ENCODE measurements at places on chromosomes 5 and 9.

- DNase-seq, result no peak
These were observed 39.1 kb upstream of the ANKRD18A start for GRCh38 chr9:38659538-38659937.

- DNase-seq, result no peak
These were observed 83.5 kb downstream of the TMEM174 start for GRCh38 chr5:73256462-73256861.

- DNase-seq, result peak; percentile 14
These were observed 7.1 kb upstream of the IFNA2 start for GRCh38 chr9:21392270-21392669.

GRCh38 chr9:13450723-13451122 lies 171.2 kb upstream of the MPDZ start:
- DNase-seq, result no peak

GRCh38 chr5:179420476-179420875 lies 75.2 kb upstream of the ADAMTS2 start:
- no peak for DNase-seq

- no peak for DNase-seq
These were observed 44.7 kb upstream of the OTP start for GRCh38 chr5:77683171-77683732.

GRCh38 chr5:125281667-125282066 lies 535.2 kb upstream of the ZNF608 start:
- no peak for DNase-seq

DNA sequence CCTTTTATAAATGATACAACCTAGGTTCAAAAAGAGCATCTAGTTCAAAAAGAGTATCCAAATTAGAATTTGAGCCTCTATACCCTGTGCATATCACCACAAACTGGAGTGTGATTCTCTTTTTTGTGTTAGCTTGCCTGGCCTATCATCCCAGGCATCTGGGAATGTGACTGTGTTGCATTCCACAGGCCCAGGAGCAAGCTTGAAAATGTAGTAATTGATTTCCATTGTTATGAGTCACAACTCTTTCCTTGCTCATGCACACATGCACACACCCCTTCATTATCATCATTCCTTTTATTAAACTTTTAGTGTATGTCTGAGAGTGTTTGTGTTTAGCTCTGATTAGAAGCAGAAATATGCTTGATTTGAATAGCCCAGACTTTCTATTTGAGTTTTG lies 75.2 kb downstream of the FCHO2 start:
- no peak for DNase-seq

DNA sequence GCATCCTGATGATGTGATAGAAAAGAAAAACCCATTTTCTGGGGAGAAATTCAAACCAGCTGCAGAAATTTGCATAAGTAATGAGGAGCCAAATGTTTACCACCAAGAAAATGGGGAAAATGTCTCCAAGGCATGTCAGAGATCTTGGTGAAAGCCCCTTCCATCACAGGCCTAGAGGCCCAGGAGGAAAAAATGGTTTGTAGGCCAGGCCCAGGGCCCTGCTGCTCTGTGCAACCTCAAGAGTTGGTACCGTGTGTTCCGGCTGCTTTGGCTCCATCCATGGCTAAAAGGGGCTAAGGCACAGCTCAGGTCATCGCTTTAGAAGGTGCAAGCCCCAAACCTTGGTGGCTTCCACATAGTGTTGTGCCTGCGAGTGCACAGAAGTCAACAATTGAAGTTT lies 543.1 kb downstream of the ZNF608 start:
- DNase-seq, result no peak

DNA sequence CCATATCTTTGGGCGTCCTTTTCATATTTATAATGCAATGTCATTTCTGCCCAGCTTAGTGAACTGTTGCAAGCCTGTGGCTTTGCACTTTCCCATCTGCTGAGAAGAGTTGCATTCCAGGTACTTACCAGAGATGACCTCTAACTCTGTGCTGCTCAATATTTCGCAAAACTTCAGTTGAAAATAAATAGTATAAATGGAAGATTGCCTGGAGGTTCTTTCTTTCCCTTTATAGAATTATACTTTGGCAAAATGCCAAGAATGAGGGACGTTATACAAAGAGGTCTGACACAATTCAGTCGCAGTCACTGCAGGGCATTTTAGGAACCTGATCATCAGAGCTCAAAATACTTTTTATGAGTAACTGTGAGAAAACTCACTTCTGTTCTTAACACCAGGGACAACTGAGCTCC lies 18.9 kb upstream of the VLDLR start:
- DNase-seq, result no peak

GRCh38 chr5:124234022-124234769 lies 512.2 kb downstream of the ZNF608 start:
- DNase-seq, result no peak

DNA sequence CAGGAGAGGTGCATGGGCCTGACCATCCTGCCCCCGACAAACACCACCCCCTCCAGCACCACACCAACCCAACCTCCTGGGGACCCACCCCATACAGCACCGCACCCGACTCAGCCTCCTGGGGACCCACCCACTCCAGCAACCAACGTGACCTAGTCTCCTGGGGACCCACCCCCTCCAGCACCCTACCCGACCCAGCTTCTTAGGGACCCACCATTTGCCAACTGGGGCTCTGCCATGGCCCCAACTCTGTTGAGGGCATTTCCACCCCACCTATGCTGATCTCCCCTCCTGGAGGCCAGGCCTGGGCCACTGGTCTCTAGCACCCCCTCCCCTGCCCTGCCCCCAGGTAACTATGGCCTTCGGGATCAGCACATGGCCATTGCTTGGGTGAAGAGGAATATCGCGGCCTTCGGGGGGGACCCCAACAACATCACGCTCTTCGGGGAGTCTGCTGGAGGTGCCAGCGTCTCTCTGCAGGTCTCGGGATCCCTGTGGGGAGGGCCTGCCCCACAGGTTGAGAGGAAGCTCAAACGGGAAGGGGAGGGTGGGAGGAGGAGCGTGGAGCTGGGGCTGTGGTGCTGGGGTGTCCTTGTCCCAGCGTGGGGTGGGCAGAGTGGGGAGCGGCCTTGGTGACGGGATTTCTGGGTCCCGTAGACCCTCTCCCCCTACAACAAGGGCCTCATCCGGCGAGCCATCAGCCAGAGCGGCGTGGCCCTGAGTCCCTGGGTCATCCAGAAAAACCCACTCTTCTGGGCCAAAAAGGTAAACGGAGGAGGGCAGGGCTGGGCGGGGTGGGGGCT lies 4.6 kb downstream of the CEL start:
- no peak for DNase-seq

DNA sequence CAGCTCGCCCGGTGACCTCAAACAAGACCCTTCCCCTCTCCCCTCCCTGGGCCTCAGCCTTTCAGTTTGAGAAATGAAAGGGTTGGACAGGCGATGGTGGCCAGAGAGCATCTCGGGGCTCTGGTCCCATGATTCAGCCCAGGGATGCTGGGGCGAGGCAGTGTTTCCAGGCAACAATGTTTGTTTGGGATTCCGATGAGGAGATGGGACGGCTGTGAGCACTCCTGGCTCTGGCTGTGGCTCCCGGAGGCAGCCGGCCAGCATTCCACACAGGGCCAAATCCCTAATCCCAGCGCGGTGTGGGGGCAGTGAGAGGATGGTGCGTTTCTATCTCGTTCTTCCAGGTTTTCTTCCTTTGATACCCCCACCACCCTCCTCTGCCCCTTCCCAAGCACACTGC lies 66.0 kb downstream of the HMCN2 start:
- no peak for DNase-seq

DNA sequence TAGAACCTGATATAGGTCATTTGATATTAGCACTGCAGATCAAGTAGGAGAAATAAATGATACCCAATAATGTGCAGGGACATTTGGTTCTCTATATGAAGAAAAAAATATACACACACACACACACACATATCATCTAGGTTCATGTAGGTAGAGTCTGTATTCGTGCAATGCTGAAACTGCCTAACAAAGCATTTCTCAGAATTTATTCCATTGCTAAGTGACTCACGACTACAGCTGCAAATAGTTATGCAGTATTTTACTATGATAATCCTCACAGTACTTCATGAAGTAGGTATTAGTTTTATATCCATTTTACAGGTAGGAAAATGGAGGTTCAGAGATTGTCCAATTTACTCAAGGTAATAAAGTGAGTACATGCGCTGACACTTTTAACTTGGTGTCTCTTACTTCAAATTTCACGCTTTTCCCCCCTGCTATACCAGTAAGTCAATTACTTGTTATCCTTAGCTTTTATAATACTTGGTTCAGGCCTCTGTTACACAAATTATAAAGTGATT lies 2.4 kb downstream of the GIN1 start:
- DNase-seq, result no peak

GRCh38 chr5:155906046-155906445 lies 420.9 kb upstream of the SGCD start:
- no peak for DNase-seq

DNA sequence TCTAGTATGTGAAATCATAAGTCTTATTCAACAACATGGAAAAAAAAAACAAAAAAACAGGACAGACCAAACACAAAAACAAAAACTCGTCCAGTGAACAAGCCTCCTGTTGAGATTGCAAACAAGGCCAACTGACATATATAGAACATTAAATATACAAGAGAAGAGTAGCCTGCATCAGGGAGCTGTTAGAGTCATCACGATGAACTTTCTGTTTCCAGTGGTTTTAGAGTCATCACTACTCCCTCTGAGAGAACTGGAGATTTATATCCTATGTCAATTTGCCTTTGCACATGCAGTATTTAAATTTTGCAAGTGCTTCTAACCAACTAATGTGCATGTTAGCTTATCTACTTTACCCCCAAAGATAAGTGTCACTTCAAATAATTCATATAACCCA lies 9.9 kb downstream of the SNCAIP start:
- no peak for DNase-seq

DNA sequence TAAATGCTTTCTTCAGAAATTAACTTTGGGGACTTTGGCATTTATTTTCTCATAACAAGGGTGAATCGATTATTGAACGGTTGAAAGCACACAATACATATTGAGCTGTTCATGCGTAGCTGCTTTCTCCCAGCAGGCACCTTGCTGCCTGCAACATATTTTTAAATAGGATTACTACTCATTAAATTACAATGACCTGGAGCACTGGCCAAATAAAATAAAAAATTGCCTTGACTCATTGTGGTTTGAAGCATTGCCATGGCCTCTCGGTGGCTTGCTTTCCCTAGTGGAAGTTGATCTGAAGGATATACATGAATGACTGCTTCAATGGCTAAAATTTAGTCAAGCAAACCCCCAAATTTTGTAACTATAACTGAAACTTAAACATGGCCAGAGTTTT lies 181.6 kb upstream of the NUDT12 start:
- peak; percentile 9 for DNase-seq

DNA sequence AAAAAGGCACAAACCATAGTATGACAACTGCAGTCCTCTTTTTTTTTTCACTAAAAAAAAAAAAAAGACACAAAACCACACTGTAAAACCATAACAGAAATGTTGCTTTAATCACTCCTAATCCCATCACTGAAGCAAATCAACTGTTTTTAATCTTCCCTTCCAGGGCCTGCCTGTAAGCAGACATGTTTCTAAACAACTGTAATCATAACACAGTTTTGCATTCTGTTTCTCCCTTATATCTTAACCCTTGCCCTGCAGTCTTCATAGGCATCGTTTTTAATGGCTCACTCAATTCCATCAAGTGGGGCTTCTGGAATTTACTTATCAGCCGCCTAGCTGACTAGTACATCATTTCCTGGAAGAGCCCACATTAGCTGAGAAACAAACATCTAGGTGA lies 111.0 kb upstream of the SLC25A48 start:
- DNase-seq, result no peak

DNA sequence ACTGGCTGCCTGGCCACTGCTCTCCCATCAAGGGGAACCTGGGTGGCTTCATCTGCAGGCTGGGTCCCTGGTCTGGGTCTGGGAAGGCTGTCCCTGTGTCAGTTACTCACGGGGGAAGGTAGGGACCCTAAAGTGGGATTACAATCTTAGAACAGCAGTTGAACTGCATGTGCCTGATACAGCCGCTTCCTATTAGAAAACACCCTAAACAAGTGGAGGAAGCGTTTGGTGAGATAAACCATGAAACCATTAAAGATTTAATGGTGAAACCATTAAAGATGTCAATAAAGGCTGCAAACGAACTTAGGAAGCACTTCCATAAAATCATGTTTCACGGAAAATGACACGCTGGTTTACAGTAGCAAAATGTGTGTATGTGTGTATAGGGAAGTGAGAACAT lies 2.5 kb upstream of the GFI1B start:
- DNase-seq, result no peak

GRCh38 chr9:132411091-132411508 lies 1.1 kb downstream of the CFAP77 start:
- DNase-seq, result peak; percentile 61

DNA sequence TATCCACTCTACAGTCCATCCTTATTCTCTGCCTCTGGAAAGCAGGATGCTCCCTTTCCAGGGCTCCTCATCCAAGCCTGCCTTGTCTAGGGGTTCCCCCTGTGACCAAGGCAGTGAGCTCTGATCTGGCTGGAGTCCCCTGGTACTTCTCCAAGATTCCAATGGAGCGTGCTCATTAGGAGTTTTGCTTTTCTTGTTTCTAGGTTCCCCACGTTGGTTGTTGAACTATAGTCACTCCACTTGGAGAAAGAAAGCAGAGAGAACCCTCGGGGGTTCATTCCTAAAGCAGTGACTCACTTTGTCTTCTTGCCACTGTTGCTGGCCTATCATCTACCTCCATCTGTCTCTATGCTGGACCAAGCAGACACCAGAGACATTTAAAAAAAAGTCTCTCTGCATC lies 192.6 kb downstream of the TLE4 start:
- peak; percentile 6 for DNase-seq

DNA sequence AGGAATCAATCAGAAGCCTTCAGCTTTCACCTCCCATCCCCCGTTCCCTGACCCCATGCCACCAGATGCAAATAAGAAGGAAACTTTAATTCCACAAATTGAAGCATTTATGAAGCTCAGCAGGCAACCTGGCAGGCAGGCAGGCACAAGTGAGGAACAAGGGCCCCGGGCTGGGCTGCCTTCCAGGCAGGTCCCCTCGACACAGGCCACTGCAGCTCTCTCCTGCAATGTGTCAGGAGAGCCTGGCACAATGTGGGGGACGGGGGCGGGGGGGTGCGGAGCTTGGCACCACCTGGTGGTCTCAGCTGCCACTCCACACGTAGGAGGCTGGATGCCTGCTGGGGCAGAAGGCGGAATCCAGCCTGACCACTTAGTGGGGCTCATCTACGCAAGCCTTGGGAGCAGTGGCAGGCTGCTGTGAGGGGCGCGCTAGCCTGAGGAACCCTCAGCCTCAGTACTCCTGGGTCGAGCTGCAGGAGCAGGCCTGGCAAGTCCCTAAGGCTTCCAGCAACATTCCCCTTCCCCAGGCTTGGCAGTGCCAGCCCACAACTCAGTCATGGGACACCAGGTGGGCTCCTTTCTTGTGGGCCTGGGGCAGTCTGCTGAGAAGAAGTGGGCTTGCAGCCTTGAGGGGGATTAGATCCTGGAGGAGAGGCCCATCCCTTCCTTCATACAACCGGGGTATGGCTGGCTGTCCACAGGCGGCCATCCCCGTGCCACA lies 50.2 kb upstream of the KCNMB1 start:
- DNase-seq, result no peak

DNA sequence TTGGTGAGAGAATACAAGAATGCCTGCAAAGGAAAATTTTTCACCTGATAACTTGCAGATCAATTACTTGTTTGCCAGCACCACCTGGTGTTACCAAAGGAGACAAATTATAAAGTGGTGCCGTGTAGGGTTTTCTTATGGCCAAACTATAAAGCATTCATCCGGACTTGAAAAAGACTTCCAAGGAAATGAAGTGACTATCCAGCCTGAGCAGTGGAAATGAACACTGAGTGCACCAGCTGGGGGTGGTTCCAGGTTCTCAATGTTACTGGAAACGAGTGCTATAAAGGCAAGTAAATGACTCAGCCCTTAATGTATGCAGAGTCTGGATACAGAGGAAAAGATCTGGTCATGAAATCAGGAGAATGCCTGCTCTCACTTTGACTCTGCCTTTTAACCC lies 113.1 kb downstream of the DNAH5 start:
- DNase-seq, result no peak
